ENCODE measurements at places on chromosomes 13 and 19. TPM values are rescaled to one million over a fixed set of nuclear protein-coding genes. Genes with fewer than 3 reads are reported as not detected.

DNA sequence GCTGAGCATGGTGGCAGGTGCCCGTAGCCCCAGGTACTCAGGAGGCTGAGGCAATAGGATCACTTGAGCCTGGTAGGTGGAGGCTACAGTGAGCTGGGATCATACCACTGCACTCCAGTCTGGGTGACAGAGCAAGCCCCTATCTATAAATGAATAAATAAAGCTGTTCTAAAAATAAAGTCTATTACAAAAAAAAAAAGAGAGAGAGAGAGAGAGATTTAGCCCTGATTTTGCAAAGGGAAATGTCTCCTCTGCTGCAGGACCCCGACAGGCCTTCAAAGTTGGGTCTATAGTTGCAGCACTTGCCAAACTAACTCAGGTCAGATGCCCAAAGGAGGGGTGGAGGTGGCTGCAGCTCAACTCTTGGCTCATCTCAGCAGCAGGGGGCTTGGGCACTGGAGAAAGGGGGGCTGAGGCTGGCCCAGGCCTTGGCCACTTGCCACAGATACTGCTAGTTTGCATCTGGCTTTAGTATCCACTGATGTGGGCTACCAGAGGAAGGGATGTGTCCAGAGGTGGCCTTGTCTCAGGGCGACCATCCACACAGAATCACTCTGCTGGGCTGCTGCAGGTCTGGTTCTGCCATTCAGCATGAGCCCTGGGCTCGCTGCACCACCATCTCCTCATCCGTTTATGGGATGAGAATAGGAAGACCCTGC lies 30.8 kb upstream of the AKT2 start:
- no peak for DNase-seq

- DNase-seq: no peak
Measured at GRCh38 chr19:47283405-47284059, 8.8 kb downstream of the INAFM1 start.

The IL12RB1 gene
- total RNA-seq: 0.62 TPM

The ZBTB32 gene
- not detected for total RNA-seq

The ZNF865 gene
- 18.4 TPM for total RNA-seq

The MYH14 gene
- 31.5 TPM for total RNA-seq

All from prostate gland (tissue), 2 donors.